ENCODE measurements at places on chromosomes 4 and X.

DNA sequence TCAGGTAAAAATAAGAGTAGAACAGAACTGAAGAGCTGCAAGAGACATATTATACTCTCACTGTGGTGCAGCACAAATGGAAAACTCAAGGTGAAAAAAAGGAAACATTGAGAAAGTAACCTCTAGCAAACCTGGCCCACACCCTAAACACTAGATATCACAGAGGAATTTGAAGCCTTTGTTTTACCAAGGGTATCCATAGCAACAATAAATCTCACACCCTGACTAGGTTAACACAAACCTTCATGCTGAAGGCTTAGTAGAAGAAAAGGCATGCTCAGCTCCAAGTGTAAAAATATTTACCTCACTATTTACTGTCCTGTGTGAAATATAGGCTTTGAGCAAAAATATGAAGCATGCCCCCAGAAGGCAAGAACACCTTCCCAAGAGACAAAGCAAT lies 61.9 kb upstream of the TAB3 start:
- no peak for DNase-seq

DNA sequence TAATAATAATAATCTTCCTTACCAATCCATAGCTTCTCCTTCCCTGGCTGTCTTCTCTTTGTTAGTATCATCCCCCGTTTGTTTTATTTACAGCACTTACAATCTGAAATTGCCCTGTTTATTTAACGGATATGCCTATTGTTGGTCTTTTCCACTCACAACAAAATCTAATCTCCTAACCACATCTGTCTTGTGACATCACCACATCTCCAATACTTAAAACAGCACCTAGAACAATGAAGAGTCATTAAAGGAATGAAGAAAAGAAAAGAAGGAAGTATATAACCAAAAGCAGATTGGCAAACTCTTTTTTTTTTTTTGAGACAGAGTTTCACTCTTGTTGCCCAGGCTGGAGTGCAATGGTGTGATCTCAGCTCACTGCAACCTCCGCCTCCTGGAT lies 38.7 kb upstream of the JADE1 start:
- DNase-seq = no peak

- no peak for DNase-seq
Observed at GRCh38 chr4:106238820-106239420, 77.1 kb downstream of the TBCK start.

DNA sequence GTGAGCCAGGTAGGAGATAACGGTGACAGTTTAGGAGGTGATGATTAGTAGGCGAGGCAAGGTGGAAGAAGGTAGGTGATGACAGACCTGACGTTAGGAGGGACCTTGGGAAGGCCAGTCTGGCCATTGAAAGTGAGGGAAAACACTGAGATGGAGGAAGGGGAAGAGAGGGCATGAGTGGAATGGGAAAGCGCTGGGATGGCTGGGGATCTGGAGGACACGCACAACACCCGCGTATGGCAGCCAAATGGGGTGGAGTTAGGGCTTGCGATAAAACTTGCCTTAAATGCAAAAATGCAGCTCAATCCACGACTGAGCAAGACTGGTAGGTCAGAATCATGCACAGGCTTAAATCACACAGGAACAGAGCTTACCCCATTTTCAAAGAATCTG lies 605 bp upstream of the CDKL2 start:
- no peak for DNase-seq

DNA sequence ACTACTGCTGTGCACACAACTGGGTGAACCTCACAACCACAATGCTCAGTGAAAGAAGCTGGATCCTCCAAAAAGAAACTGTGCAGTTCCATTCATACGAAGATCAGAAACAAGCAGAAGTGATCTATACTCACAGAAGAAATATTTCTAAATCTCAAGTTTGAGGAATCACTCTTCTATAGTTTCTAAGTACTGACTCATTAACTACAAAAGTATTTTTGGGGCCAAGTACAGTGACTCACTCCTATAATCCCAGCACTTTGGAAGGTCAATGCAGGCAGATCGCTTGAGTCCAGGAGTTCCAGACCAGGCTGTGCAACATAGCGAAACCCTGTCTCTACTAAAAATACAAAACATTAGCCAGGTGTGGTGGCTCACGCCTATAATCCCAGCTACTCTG lies 51.3 kb upstream of the RELL1 start:
- DNase-seq = no peak

GRCh38 chrX:110419512-110419911 lies 60.9 kb downstream of the RTL9 start:
- DNase-seq = no peak

- DNase-seq = peak; percentile 59
Observed at GRCh38 chr4:3863841-3864741, 97.9 kb downstream of the ADRA2C start.

- no peak for DNase-seq
Observed at GRCh38 chr4:110635163-110635865, 12.4 kb upstream of the PITX2 start.

DNA sequence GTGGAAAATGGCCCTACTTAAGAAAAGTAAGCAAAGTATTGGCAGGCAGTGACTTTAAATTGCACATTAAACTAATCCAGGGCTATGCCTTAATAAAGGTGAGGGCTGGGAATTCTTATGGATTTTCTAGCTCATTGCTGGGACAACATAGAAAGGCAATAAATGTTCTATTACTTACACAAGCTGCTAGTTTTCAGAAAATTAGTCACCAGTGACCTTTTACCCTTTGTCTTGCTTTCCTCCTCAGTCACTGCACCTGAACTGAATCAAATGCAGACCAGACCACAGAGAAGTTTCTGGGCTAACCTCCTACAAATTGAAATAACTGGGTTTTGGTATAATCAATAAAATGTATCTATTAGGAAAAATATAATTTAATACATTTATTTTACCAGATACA lies 694.4 kb upstream of the FAM241A start:
- no peak for DNase-seq

DNA sequence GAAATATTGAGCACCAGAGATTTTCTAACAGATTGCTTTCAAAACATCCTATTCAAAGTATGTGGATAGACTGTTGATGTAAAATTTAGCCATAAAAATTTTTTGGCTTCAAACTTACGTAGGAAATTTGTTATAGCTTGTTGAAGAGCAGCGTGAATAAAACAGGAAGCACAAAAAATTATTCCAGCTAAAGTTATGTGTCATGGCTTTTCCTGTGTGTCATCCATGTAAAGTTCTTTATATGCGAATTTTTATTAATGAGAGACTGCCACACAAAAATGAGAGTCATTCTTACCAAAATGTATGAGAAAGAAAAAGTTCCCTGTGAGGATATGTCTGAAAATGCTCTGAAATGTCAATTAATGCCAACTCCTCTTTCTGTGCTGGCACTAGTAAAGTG lies 19.5 kb downstream of the EPGN start:
- DNase-seq = no peak

- no peak for DNase-seq
Observed at GRCh38 chrX:74133156-74133796, 170.7 kb upstream of the ZCCHC13 start.

GRCh38 chr4:10690185-10690907 lies 5.8 kb upstream of the CLNK start:
- DNase-seq = no peak

GRCh38 chrX:49951524-49952193 lies 29.3 kb downstream of the CLCN5 start:
- DNase-seq = no peak
